Activated CD8-positive, alpha-beta memory T cell treated with anti-CD3 and anti-CD28 coated beads for 1 hour (primary cell): ENCODE measurements at places on chromosomes 12 and 14.

DNA sequence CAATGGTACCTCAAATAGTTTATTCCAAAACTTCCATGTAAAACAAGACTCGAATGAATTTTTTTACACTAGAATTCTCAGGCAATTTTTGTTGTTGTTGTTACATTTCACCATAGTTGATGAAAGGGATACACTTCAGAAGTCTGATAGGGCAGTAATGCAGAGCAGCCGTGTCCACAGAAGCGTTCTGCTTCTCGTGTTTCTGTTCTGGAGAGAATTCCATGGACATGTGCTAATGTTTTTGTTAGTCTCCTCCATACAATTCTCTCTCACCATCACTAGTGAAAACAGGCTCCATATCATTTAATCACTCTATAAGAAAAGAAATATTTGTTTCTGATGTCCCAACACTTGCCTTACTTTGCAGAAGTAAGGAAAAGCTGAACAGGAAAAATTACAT, 606.1 kb downstream of the SLC16A7 start:
- DNase-seq, result no peak

DNA sequence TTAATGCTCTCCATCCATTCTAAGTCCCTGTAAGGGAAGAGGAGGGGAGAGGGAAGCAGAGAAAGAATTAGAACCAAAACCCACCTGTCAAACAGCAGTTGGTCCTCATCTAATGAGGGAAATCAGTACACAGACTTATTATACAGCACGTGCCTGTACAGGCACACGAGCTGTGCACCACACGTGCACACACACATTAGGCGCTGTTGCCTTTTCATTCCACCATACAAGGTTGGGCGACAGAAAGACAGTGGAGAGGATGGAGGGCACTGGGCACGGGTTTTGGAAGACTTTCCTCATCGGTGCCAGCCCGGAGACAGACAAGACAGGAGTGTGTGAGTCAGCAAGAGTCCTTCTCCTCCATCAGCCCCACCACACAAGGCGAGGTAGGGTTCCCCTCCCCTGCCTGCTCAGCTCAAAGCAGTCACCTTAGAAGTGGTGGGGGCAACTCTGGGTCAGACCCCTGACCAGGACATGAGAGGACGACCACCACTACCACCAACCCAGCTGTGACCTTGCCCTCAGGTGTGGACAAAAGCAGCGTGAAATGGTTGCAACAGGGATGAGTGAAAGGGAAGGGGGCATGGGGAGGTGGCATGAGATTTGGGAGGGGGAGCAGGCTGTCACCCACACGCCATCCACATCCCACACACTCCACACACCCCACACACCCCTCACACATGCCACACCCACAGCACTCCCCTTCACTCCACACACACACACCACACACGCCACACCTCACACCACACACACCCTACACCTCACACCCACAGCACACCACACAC, 80.7 kb downstream of the ACTN1 start:
- DNase-seq, result no peak

GRCh38 chr14:39229601-39230110, 4.1 kb upstream of the MIA2 start:
- no peak for DNase-seq

GRCh38 chr14:59262717-59263454, 74.4 kb downstream of the DAAM1 start:
- DNase-seq, result no peak

- no peak for DNase-seq
Measured at GRCh38 chr14:60773558-60773957, 39.0 kb downstream of the MNAT1 start.

- DNase-seq, result no peak
Measured at GRCh38 chr12:110316861-110317260, 35.8 kb downstream of the ATP2A2 start.

DNA sequence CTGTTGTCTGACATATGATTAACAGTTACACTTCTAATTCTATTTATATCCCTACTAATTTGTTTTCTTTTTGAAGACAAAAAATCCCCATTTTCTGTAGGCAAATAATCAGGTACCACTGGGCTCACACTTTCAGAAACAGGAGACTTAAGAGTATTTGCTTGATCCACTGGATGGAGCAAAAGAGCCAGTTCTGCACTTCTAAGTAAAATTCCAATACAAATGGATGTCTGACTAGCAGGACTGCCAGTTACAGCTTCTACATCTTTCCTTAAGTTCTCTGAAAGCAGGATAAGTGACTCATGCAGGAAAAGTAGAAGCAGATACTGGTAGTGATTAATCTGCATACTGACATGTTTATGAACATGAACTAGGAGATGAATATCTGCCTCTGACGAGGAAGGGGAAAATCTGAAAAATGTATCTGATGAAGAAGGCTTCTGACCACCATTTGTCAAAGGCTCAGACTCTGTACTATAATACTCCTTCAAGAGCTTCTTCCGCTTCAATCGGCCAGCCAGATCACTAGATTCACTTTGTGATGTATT, 73.8 kb upstream of the ANKS1B start:
- DNase-seq, result no peak

DNA sequence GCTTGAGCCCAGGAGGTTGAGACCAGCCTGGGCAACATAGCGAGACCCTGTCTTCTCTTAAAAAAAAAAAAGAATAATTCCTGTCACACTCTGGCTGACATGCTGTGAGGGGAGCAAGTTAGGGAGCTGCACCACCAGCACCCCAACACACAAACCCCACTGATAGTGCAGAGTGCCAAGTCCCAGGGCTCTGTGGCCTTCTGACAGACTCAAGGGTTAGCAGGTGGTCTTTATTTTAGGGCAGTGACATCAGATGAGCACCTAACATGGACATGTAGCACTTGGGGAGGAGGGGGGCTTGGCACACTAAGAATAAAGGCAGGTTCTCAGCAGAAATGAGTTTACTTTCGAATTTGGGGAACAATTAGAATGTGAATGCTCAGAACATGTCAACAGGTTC, 6.8 kb downstream of the USP5 start:
- DNase-seq, result no peak

GRCh38 chr14:24231263-24232120, 675 bp downstream of the NEDD8 start:
- no peak for DNase-seq

DNA sequence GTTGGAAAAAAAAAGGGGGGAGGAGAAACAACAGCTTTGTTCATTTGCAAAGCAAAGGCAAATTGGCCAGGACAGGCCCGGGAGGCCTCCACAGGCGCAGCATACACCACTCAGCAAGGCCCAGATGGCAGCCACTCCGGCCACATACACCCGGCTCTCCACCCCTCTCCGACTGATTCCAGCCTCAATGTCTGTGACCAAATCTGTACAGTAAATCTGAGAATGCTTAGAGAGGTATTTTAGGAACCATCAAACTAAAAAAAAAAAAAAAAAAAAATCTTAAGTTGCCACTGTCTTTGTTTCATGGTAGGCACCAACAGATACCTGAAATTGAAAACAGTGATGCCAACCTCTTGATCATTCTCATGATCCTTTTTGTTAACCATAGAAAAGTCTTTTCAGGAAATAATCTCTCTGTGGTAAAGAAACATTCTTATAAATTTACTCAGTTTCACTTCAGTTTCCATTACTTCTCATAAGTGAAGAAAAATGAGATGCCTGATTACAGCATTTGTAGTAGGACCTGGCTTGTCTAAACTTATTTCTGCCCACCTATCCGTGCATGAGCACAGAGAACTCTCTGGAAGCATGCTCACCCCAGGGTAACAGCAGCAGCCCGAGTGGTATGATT, 20.2 kb downstream of the VPS37B start:
- DNase-seq, result no peak

- no peak for DNase-seq
Measured at GRCh38 chr14:98187281-98187680, 1084.7 kb downstream of the BCL11B start.

- no peak for DNase-seq
Measured at GRCh38 chr12:100656856-100657255, 83.4 kb downstream of the GAS2L3 start.

DNA sequence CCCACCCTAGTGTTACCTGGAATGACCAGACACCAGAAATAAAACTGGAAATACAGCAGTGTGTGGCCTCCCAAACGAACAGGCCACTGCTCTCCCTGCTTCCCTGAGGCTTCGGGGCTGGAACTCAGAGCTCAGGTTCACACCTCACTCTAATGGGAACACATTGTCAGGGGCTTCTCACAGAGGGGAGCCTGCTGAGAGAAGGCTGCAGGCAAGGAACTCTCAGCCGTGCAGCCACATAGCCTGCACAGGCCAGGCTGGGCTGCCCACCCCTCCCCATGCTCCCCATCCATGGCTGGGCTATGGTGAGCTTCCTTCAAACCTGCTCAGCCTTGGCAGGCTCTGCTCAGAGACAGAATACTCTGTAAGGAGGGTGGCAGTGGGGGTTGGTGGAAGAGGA, 302.5 kb downstream of the EMP1 start:
- DNase-seq, result no peak

DNA sequence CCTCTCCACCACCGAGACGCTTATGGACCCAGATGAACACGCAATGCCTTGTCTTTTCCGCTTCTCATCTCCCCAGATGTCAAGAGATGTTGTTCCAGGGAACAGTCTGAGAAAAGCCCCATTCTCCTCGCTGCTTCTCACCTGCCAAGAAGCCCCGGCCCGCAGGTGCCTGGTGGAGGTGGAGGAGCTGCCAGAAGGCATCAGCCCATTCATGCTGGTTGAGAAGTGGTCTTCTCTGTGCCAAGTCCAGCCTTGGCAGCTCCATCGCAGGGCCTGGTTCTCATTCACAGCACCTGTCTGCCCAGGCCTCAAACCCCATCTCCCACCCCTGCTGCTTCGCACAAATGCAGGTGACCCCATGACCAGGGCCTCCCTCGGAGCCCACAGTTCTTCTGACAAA, 42.3 kb upstream of the TMEM263 start:
- DNase-seq, result no peak
